ENCODE measurements at places on chromosomes 1 and 21. TPM values are rescaled to one million over a fixed set of nuclear protein-coding genes. Genes with fewer than 3 reads are reported as not detected.

DNA sequence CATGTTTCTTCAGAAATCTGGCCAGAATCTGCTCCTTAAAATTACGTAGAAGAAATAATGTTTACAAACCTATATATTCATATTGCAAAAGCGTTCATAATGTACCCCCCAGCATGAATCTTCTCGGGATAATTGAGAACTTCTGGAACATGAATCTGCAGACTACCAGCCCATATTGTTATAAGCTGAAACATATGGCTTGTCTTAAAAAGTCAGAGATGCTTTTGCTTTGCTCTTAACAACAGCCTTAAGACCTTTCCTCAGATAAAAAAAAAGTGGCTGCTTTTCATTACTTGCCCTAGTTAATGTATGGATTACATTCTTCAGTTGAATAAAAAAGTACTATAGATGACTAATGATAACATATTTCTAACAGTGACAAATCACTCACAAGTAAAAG, 15.0 kb upstream of the ZZZ3 start:
- no peak overlapping the region for H3K27ac ChIP-seq
- no peak for DNase-seq
- H3K27me3 ChIP-seq: no peaks in the 10 kb centered on the region

DNA sequence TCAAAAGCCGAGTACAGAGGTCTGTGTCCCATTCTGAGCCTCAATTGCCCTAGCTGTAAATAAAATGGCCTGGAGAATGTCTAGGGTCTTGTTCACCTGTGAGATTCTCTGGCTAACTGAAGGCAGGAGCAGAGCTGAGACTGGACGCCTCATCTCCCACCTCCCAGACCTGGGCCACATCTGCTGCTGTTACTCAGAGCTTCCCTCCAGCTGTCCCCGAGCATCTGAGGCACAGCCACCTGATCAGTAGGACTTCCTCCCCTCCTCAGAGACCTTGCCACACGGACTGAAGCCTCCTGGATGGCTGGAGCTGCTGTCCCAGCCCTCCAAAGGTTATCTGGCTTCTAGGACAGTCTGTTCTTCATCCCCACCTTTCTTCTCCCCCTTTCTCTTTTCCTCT, 62.4 kb downstream of the TMEM53 start:
- H3K4me1 ChIP-seq: no peaks in the 10 kb centered on the region
- H3K27ac ChIP-seq: no peak overlapping the region
- no peaks in the 10 kb centered on the region for H3K27me3 ChIP-seq
- H3K36me3 ChIP-seq: no peaks in the 10 kb centered on the region
- DNase-seq: no peak

- no peak for DNase-seq
- H3K4me3 ChIP-seq: no peak overlapping the region
- peaks cover 33% of the 10 kb centered on the region for H3K27me3 ChIP-seq
- no peak overlapping the region for H3K27ac ChIP-seq
- no peaks in the 10 kb centered on the region for H3K4me1 ChIP-seq
- H3K36me3 ChIP-seq: no peaks in the 10 kb centered on the region
Measured at GRCh38 chr1:30257742-30258380, 465.5 kb downstream of the MATN1 start.

- DNase-seq: no peak
- H3K4me1 ChIP-seq: no peaks in the 10 kb centered on the region
- H3K4me3 ChIP-seq: no peak overlapping the region
- peaks cover 5% of the 10 kb centered on the region for H3K27me3 ChIP-seq
Measured at GRCh38 chr1:152961226-152961891, 9.1 kb upstream of the SPRR4 start.

DNA sequence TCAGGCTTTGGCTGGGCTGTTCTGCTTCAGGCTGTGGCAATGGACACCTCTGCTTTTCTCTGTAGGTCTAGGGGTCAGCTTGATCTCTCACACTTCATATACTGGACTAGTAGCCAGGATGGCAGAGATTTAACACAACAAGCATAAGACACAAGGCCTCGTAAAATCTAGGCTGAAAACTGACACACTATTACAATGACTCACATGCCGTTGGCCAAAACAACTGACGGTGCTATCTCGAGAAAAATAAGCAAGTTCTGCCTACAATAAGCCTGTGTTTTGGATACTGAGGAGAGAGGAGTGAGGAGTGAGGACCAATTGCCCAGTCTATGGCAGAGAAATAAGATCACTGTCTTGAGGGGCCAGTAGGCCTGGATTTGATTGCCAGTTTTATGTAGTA, 840.7 kb upstream of the ADAMTS5 start:
- H3K27ac ChIP-seq: no peak overlapping the region
- H3K36me3 ChIP-seq: no peaks in the 10 kb centered on the region
- H3K4me3 ChIP-seq: no peak overlapping the region
- H3K27me3 ChIP-seq: no peaks in the 10 kb centered on the region
- DNase-seq: no peak
- no peaks in the 10 kb centered on the region for H3K4me1 ChIP-seq

GRCh38 chr1:108051631-108052377, 86.8 kb upstream of the VAV3 start:
- peaks cover 28% of the 10 kb centered on the region for H3K4me1 ChIP-seq
- peaks cover 2% of the 10 kb centered on the region for H3K27me3 ChIP-seq
- H3K36me3 ChIP-seq: no peaks in the 10 kb centered on the region
- H3K4me3 ChIP-seq: no peak overlapping the region
- DNase-seq: no peak
- H3K27ac ChIP-seq: no peak overlapping the region

DNA sequence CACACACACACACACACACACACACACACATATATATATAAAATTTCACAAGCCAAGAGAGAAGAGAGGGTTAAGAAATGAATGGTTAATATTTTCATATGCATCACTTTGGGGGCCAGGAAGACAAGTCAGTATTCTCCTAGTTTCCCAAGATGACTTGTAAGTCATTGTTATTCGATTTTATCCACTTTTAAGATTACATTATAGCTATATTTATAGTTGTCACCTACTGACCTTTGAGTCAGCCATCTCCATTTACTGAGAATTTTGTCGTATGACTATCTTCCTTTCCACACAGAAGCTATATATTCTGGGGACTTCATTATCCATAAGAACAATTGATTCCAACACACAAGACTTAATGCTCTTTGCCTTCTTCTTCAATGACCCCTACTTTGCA, 8.9 kb downstream of the LYST start:
- H3K36me3 ChIP-seq: no peaks in the 10 kb centered on the region
- no peaks in the 10 kb centered on the region for H3K27me3 ChIP-seq
- peaks cover 5% of the 10 kb centered on the region for H3K4me1 ChIP-seq
- no peak for DNase-seq
- no peak overlapping the region for H3K4me3 ChIP-seq

DNA sequence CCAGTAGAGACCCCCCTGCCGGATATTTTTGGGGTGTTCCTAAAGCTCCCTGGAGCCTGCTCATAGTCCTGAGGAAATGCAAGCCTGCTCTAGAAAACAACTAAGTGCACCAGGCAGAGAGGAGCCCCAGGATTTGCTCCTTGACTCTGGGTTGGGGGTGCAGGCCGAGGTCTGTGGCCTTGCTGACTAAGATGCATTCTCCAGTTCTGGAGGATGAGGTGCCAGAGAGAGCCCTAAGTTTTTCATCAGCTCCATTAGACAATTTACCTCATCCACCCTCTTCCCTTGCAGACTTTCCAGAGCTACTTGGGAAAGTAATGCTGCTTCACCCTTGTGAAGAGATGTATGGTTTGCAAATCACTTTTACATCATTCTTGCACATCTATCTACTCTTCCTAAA, 9.1 kb downstream of the TUFT1 start:
- peaks cover 4% of the 10 kb centered on the region for H3K4me1 ChIP-seq
- H3K36me3 ChIP-seq: no peaks in the 10 kb centered on the region

Gene AMPD1
- total RNA-seq: not detected

Gene SLC6A9
- total RNA-seq: 6.5 TPM

Gene S1PR1
- 221 TPM for total RNA-seq

Gene GPR137B
- total RNA-seq: 12.0 TPM

All from T-cell (primary cell).